ENCODE measurements at places on chromosomes 1 and 21.

GRCh38 chr1:159009704-159010361 is at the start of gene IFI16:
TSS of gene IFI16 (plus strand) at chr1:159009907. CDS start at chr1:159014681, 4,774 bp downstream.
- peak; percentile 98 for DNase-seq

GRCh38 chr1:226988334-226988666 is 48.2 kb downstream of the COQ8A start:
- DNase-seq = no peak

DNA sequence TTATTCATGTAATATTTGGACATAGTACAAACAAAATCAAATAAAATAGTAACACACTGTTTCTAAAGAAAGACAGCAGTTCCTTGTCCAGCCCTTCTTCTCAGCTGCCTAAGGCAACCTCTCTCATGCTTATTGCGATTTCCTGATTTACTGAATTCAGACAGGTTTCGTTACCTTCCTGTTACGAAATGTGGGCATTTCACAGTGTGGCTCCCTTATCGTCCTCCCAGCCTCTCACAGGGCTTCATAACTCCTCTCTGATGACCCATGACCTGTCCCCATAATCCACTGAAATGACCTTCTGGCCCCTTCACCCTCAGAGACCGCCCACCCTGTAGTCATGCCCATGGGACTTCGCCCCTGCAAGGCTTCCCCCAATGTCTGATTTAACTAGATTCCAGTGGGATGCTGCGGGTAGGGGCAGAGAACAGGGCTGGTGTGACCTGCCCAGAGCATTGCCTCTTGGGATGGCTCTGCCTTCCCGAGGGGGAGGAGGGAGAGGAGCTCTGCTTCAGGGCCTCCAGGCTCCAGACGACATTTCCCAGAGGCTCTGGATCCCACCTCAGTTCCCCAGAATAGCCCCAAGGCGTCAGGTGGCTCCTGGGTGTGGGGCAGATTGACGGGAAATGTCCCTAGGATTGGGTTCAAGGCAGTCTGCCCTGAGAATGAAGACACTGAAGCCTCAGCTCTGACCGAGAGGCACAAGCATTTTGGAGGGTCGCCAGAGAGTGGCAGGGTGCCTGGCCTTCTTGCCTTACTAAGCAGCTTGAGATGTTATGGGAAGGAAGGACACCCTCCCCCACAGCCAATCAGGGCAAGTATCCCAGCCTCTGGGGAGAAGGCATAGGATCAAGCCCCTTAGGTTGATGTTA is 20.6 kb downstream of the PADI2 start:
- peak; percentile 8 for DNase-seq

GRCh38 chr1:71610476-71610875 is 529.6 kb upstream of the ZRANB2 start:
- DNase-seq = no peak

DNA sequence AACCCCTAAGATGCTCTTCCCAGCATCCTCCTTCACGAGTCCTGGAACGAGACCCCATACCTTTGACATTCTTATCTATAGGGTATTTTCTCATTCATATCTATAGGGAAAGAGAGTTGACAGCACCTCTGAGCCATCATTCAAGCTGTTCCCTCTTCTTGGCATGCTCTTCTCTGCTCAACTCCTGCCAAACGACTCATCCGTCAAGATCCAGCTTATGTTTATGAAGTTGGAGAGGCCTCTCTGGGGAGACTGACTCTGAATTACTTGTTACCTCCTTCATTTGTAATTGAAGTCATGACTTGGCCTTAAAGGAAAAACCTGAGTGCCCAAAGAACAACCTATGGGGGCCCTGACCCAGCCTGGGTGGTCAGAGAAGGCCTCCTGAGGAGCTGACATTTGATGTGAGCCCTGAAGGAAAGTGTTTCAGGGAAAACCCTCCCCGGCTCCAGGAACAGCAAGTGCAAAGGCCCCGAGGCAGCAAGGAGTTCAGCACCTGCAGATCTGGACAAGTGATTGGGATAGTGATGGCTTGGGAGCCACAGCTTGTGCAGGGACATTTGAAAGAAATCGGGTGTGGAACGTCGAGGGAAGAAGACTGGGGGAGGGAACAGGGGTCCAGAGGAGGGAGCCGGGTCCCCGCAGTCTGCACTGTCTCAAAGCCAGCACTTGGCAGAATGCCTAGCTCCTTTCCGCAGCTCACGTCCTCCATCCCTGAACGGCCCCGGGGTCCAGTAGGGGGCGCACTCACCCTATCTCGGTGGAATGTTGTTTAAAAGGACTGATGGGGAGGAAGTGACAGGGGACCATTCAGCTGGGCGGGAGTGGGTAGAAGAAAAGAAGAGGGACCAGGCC is 14.0 kb upstream of the CDA start:
- peak; percentile 83 for DNase-seq

GRCh38 chr1:11558871-11559590 is 80.1 kb downstream of the DISP3 start:
- no peak for DNase-seq

DNA sequence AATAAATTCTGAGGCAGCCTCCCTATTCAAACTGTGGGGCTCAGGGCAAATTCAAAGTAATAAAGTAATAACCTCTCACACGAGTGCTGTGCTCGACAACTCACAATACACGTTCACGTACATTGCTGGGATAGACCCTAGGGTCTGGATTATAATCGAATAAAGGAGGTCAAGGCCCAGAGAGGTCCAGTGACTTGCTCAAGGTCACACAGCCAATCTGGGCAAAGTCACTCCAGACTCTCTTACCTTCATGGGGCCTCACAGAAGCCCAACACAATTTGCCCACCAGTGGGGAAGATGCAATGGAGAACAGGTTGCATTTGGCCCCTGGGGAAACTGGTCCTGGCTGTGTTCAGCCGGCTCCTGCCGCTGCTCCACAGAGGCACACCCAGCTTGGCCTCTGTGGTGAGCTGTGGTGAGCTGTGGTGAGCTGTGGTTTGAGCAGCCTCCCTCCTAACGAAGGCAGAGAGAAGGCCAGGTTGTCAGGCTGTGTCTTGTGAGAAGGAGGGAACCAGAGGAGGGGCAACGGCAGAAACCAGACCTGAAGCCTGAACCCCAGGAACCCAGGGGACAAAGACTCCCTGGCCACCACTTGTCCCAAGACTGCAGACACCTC is 35.1 kb downstream of the NUAK2 start:
- no peak for DNase-seq

GRCh38 chr1:177927021-177927596 is 42.7 kb downstream of the SEC16B start:
- peak; percentile 92 for DNase-seq

DNA sequence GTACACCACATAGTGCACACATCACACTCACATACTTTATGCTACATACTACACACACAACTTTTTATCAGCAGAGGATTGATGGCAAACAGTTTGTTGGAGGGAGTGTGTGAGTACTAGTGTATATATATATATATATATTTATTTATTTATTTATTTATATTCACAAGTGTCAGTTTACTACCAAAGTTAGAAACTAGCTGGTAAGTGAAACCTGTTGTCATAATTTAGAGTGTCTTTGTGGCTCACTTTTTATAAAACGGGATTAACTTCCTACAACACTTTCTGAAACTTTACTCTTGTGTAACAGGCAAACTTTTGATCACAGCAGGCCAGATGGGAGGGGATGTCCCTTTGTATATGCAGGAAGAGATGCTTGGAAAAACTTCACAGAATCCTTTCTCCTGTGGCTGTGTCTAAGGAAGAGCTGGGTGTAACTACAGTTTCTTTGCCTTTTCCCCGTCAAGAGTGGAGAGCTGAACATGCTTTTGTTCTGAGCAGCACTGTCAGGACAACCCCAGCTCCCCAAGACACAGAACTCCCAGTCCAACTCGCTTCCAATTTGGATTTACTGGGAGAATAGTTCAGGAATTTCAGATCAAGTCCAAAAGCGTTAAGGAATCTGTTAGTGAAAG is 1.9 kb upstream of the SAMD13 start:
- peak; percentile 37 for DNase-seq

DNA sequence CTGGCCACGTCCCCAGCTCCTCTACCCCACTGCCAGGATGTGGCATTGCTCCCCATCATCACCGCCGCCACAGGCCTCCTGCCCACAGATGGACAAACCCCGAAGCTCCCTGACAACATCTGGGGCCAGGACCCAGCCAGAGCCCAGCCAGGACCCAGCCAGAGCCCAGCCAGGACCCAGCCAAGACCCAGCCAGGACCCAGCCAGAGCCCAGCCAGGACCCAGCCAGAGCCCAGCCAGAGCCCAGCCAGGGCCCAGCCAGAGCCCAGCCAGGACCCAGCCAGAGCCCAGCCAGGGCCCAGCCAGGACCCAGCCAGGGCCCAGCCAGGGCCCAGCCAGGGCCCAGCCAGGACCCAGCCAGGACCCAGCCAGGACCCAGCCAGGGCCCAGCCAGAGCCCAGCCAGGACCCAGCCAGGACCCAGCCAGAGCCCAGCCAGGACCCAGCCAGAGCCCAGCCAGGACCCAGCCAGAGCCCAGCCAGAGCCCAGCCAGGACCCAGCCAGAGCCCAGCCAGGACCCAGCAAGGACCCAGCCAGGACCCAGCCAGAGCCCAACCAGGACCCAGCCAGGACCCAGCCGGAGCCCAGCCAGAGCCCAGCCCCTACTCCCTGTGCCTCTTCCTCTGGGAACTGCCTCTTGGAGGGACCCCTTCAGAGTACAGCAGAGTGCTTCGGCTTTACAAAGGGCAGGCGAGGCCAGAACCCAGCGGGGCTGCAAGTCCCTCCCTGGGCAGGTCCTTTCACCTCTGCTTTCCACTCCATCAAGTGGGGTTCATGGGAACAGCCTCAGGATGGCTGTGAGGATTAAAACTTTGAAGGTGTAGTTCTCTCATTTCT is 43.7 kb downstream of the DISP3 start:
- DNase-seq = no peak

DNA sequence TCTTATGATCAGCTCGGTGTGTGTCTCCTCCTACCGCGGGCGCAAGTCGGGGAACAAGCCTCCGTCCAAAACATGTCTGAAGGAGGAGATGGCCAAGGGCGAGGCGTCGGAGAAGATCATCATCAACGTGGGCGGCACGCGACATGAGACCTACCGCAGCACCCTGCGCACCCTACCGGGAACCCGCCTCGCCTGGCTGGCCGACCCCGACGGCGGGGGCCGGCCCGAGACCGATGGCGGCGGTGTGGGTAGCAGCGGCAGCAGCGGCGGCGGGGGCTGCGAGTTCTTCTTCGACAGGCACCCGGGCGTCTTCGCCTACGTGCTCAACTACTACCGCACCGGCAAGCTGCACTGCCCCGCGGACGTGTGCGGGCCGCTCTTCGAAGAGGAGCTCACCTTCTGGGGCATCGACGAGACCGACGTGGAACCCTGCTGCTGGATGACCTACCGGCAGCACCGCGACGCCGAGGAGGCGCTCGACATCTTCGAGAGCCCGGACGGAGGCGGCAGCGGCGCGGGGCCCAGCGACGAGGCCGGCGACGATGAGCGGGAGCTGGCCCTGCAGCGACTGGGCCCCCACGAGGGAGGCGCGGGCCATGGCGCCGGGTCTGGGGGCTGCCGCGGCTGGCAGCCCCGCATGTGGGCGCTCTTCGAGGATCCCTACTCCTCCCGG is 1.5 kb downstream of the KCNC4 start:
- no peak for DNase-seq

GRCh38 chr1:14296795-14297194 is 301.7 kb upstream of the KAZN start:
- peak; percentile 2 for DNase-seq

DNA sequence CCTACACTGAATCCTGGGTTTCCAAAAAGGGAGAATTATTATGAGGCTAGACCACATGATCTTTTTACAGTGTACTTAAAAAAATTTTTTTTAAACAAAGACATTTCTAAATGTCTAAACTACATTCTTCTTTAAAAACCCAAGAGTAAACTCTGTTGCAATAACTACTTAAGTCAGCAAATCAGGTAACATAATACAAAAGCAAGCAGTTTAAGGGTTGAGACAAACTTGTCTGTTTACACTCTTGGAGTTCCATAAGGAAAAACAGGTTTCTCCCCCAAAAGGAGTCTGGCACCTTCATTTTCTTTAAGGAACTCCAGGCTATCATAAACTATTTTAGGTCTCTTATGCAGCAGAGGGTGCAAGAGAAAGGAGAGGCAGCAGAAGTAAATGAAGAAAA is 12.5 kb upstream of the ANKRD45 start:
- DNase-seq = no peak

GRCh38 chr1:28910379-28911115 is 3.8 kb upstream of the EPB41 start:
- no peak for DNase-seq

DNA sequence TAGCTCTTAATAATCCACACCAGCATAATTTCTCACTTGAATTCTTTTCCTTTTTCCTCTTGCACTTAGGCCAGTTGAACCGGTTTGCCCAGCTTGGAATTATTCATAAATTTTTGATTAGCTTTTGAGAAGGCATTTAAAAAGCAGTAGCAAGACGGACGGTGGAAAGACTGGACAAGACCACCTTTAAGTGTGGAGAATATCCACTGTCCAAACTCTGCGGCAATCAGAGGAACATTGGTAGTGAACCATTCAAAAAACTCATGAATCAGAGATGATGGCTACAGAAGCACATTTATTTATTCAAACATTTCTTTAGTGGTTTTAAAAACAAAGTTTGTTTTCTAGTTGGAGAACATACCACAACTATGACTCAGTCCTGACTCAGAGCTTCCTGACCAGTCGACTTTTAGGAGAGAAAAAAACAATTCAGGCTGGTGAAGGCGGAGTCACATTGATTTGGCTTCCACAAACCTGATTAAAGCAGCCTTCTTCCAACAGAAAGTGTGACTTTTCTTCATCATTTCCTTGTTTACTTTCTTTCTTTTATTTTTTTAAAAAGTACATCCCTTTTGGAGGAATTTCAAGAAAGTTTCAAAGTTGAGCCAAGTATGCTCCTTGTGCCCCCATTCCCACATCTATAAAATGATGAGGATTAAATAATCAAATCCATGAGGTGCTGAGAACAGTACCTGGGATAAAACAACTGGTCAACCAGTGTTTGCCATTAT is 128.8 kb downstream of the ADSS2 start:
- DNase-seq = peak; percentile 96

DNA sequence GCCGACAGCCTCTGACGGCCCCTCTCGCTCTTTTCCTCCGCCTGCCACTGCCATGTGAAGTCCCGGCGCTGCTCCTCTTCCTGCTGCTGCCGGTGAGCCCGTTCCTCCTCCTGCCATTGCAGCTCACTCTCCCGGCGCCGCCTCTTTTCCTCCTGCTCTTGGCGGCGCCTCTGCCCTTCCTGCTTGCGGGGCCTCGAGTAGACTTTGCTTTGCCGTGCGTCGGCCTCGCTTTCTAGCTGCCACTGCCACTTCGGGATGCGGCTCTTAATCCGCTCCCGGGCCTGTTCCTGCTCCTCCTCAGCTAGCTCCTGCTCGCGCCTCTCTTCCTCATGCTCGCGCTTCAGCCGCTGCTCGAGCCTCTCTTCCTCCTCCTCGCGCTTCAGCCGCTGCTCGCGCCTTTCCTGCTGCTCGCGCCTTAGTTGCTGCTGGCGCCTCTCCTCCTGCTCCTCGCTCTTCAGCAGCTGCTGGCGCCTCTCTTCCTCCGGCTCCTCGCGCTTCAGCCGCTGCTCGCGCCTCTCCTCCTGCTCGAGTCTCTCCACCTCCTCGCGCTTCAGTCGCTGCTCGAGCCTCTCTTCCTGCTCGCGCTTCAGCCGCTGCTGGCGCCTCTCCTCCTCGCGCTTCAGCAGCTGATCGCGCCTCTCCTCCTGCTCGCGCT is 4.3 kb downstream of the TCHH start:
- DNase-seq = peak; percentile 48

GRCh38 chr21:43312751-43313169 is 114.2 kb downstream of the SIK1 start:
- no peak for DNase-seq

All from fibroblast of the aortic adventitia (primary cell).